RWPE2 (cell line): ENCODE measurements at places on chromosomes 2 and 18.

DNA sequence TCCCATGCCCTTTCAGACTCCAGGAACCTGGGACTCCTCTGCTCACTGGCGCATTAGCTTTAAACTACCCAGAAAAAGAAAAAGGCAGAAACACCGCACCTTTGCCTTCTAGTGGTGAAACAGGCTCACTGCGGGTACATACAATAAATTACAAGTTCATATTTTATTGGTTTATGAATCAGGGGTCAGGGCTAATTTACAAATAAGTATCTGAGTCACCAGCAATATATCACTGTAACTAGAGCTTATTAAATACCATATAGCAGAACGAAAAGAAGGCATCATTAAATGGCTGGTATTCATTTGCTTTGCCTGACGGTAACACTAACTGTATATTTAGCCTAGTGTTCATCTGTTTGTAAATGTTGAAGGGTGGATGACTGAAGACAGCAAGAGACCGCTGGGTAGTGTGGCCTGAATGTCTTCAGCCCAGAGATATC lies 26.9 kb upstream of the DTNB start:
- H3K27ac ChIP-seq = no peak overlapping the region
- peaks cover 17% of the 10 kb centered on the region for H3K4me1 ChIP-seq
- H3K27me3 ChIP-seq = no peaks in the 10 kb centered on the region
- no peak overlapping the region for H3K4me3 ChIP-seq
- H3K36me3 ChIP-seq = no peaks in the 10 kb centered on the region

DNA sequence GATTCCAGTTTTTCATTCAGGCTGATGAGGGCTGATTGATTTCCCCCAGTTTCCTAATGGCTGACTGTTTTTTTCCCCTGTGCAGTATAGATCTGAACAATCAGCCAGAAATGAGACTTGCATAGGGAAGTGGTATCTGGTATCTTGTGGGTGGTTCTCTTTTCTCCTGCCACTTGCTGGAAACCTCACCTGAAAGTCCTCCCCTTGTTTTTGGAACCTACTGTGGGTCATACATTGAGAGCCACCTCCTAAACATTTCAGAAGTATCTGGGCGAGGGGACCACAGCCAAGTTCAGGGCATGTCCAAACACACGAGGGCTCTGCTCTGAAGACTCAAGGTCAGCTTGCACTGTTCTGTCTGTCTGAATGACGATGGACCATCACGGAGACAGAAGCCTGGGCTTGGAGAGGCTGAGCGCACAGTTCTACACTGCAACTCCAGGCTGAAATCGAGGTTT lies 19.3 kb downstream of the ALPK2 start:
- no peak overlapping the region for H3K4me3 ChIP-seq
- H3K27me3 ChIP-seq = no peaks in the 10 kb centered on the region
- H3K4me1 ChIP-seq = peaks cover 17% of the 10 kb centered on the region
- DNase-seq = no peak
- no peak overlapping the region for H3K27ac ChIP-seq
- no peaks in the 10 kb centered on the region for H3K36me3 ChIP-seq

GRCh38 chr2:99555404-99555803 lies 65.6 kb upstream of the REV1 start:
- no peak overlapping the region for H3K4me3 ChIP-seq
- no peak overlapping the region for H3K27ac ChIP-seq
- no peak for DNase-seq

DNA sequence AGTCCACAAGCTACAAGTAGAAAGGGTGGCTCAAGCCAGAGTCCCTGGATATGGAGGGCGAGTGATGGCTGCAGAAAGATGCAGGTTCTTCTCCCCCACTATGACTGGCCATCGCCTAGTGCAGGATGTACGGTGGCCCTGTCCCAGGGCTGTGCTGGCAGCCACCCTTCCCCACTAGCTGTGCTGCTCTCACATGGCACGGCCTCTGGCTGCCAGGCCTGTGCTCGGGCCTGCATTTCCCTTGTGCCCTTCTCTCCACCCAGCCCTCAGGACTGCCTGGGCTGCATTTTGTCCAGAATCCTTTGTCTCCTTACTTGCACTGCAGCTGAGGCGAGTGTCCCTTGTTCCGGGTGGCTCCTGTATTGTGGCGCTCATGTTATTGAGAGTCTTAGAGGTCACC lies 1.6 kb upstream of the RAMP1 start:
- peaks cover 3% of the 10 kb centered on the region for H3K4me1 ChIP-seq
- H3K27me3 ChIP-seq = no peaks in the 10 kb centered on the region
- H3K4me3 ChIP-seq = no peak overlapping the region
- no peak for DNase-seq
